ENCODE measurements at places on chromosomes 6 and 20.

GRCh38 chr6:36843170-36843569, 3.9 kb upstream of the CPNE5 start:
- no peak for DNase-seq

DNA sequence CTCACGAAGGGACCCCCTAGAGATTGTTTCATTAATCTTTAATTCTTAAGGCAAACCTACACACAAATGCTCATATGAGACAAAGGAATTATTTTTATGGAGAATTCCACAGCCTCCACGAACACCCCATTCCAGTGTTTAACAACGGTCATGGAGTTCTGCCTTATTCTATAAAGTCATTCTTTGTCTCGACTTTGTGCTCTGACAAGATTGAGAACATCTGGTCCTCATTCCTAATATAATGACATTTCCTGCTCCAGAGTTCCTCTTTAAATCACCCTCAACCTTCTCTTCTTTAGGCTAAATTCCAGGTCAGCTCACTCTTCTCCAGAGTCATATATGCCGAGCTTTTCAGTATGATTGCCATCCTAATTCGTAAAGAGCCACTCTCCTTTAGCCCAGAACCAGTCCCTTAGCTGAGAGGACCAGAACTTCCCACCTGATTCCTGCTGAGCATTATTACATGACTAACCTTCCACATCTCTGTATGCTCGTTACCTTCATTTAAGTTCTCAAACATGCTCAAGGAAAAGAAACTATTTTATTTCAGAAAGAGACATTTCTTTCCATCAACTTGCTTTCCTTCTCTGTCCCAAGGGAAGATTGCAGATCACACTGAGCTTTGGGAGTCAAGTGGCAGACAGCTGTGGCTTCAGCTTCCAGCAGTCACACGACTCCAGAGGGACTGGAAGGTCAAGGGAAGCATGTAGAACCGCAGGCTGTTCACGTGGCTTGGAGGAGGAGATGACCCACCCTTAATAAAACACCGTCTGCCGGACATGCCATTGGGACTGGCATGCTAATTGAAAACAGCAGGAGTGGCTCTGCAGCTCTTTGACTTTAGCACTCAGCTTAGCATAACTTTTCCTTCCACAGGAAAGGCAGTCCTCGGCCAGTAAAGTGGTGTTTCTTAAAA, 467.1 kb upstream of the HSF2 start:
- no peak for DNase-seq

DNA sequence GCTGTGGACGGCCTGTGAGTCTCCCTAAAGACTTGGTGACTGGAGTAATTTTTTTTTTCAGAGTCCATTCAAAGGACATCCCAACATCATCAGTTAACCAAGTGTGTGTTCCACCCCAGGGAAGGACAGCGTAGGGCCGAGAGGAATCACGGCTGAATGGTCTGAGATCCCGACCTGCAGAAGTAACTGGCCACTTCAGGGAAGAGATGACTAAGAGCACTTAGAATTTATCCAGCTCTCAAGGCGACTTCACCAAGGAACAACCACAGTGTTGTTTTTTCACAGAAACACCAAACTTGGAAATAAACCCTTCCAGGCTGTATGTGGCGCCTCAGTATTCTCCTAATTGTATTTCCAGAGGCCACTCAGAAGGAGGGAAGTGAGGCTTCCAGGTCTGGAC, 231.6 kb downstream of the FNDC1 start:
- no peak for DNase-seq

- no peak for DNase-seq
Measured at GRCh38 chr20:23156842-23157423, 70.8 kb upstream of the CD93 start.

DNA sequence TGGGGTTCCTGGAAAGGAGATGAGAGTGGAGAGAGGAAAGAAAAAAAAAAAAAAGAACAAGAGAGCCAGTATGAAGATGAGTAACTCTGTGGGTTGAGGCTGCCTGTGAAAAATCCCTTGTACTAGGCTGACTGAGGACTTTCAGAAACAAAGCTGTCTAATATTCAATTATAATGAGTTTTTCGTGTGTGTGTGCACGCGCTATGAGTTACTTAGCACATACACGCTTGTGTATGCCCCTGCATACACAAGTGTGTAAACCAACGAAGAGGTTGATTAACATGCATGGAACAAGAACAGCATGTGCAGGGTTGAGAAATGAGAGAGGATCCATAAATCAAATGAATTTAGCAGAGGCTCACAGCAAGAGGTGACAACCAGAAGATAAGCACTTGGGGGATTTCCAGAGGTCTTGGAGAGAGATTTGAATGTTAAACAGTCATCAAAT, 4.8 kb upstream of the RBPJL start:
- DNase-seq, result no peak

DNA sequence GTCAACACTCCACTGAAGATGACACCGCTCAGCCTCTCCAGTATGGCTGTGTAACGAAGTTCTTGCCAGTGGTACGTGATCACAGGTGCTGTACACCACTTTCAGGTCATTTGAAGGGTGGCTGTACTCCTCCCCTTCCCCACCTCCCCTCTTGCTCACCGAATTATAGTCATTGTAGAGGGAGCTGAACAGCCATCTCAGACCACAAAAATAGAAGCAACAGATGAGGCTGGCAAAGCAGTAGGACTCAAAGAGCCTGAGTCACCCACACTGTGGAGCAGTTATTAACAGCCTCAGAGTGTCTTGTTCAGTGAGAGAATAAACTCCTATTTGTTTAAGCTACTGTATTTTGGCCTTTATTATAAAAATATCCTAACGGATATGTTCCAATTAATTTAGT, 192.5 kb upstream of the MCHR2 start:
- DNase-seq, result no peak

DNA sequence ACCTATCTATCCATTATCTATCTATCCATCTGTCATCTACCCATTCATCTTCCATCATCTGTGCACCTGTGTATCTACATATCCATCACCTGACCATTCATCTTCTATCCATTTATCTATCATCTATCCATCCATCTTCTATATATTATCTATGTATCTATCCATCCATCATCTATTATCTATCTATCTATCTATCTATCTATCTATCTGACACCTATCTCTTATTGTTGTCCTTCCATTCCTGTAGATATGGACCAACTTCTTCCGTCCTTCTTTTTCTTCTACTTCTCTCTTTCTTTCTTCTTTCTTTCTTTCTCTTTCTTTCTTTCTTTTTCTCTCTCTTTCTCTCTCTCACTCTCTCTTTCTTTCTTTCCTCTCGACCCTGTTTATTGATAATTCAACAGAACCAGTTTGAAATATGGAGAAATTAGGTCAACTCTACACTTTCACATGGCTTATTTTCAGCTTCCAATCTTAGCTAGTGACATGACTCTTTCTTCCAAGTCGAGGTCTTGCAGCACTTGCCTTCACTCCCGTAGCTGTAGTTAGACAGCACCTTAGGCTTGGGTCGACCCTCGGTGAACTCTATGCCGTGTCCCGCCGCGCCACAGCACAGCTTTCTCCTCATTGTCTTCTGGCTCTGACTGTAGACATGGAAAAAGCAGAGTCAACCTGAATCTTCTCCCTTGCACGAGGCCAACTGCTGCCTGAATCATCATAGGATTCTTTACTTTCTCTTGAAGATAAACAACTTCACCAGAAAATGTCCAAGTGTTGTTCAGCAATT, 110.4 kb upstream of the EXOC2 start:
- no peak for DNase-seq

GRCh38 chr6:23003671-23004467, 434.5 kb downstream of the HDGFL1 start:
- DNase-seq, result peak; percentile 95

- no peak for DNase-seq
Measured at GRCh38 chr6:168096271-168096764, 17.3 kb upstream of the FRMD1 start.

DNA sequence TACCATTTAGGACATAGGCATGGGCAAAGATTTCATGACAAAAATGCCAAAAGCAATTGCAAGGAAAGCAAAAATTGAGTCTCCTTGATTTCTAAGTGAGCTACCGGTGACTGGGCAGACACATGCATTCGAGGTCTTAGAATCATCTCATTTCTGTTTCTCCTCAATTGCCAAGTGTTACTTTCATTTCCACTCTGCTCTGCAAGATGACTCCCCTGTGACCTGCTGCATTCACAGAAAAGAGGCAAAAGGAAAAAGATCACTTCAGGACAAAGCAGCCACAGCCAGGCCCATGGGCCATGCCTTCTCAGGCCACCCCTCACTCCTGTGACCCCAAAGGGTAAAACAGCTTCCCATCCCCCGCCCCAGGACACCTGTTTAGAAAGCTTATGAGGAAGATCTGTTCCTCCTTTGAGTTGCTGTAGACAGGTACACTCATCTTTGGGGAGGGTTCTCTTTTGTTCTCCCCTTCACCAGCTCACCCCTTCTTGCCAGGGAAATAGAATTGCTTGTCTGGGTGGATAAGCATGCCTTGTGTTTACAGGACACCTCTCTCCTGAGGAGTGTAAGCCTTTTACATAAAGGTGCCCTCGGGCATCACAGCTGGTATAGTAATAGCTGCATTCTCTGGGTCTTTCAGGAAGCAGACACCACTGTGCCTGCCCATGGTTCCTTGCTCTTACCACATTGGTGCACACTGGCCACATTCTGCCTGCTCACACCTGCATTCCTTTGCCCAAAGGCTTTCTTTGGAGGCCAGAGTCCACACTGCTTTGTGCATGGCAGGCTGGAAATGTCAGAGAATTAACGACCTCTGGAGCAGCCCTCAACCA, 105.0 kb downstream of the SLC24A3 start:
- no peak for DNase-seq

GRCh38 chr6:119463081-119463626, 113.6 kb upstream of the MAN1A1 start:
- DNase-seq, result no peak

- DNase-seq, result no peak
Measured at GRCh38 chr6:16130932-16131387, 2.1 kb downstream of the MYLIP start.

DNA sequence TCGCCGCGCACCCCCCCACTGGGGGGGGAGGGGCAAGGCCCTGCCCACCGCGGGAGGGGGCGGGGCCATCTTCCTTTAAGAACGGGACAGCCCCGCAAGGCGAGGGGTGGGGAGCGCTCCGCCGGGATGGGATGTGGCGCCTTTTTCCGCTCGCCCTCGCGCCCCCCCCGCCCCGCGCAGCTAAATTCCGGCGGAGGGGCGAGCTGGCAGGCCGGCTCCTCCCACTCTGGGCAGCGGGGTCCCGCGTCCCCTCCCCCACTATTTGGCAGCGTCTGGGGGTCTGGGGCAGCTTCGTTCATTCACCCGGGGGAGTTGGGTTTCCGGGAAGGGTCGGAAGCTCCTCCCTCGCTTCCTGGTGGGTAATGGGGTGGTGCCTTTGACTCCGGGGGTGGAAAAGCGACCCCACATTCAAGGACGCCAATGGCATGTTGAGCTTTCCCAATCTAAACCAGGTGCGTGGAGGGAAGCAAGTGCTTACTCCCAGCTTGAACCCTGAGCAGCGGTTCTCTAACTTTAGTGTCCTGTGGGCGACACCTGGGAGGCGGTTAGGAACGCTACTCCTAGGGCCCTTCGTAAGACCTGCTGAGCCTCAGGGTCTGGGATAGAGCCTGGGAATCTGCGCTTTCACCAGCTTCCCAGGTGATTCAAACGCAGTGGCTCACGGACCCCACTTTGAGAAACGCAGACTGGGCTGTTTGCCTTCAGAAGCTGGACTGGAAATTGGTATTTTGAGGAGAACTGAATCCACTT, 927 bp downstream of the ASXL1 start:
- DNase-seq, result peak; percentile 28

GRCh38 chr6:30000156-30000791, 57.9 kb downstream of the HLA-A start:
- DNase-seq, result no peak

GRCh38 chr6:75409928-75410327, 83.7 kb downstream of the FILIP1 start:
- no peak for DNase-seq

- no peak for DNase-seq
Measured at GRCh38 chr20:57509665-57510237, 15.2 kb downstream of the CTCFL start.

- DNase-seq, result no peak
Measured at GRCh38 chr6:20454204-20454824, 52.6 kb downstream of the E2F3 start.

DNA sequence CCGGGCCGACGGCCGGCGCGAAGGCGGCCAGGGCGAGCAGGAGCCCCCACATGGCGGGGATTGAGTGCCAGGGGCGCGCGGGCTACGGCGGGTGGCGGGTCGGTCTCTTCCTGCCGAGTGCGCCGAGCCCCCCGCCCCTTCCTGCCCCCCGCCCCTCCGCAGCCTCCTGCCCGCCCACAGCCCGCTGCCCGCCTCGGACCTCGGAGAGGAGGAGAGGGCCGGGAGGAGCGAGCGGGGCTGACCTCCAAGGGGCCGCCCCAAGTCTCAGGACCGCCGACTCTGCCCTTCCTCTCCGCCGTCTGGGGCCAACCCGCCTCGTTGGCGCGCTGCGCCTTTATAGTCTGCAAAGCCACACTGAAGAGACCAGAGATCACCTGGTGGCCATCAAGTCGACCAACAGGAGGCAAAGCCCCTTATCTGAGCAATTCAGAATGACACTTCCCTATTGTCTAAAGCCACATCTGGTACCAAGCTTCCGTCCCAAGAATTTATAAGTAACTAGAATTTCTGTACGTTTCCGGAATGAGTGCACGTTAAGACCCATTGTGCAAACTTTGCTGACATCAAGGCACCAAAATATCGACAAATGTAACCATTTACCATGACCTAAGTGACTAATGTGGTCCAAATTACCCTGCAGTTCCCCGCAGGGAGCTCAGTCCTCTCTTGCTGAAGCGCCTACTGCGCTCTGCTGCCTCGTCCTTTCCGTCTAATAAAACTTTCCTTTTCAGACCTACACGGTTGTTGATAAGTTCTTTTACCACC, at the start of gene CPXM1:
CPXM1 (minus strand) TSS at position 107 of the 765 bp plus-strand sequence; CDS start at position 52, 55 bp downstream.
- peak; percentile 21 for DNase-seq

GRCh38 chr6:106586815-106587415, 42.4 kb downstream of the RTN4IP1 start:
- DNase-seq, result no peak

DNA sequence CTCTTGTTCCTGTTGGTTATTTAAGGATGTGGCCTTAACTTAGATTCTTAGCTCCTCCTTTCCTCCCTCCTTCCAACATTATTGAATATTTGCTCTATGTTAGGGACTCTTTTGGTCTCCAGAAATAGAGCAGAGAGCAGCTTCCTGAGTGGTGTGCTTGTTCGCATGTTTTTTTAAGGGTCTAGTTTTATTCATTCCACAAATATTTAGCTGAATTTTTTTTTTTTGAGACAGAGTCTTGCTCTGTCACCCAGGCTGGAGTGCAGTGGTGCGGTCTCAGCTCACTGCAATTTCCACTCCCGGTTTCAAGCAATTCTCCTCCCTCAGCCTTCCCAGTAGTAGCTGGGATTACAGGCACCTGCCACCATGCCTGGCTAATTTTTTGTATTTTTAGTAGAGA, 169.2 kb downstream of the ZFAND3 start:
- no peak for DNase-seq

GRCh38 chr6:33147807-33148666, 44.2 kb downstream of the COL11A2 start:
- DNase-seq, result no peak

- DNase-seq, result no peak
Measured at GRCh38 chr6:11769811-11770545, 8.6 kb downstream of the ADTRP start.

DNA sequence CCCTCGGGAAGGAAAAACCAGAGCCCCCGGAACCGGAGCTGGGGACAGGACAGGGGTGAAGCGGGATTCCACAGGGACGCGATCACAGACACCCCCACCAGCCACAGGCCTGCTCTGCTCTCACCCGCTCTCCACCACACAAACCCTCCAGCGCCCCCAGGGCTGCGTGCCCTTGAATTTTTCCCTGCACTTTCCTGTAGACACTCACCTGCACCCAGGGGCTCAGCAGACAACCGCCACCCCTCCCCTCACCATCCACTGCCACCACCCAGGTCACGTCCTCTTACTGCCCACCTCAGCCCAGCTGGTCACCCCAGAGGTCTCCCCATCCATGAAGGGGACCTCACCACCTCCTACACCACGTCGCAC, 631 bp downstream of the ULBP2 start:
- DNase-seq, result no peak
